ENCODE measurements at places on chromosomes 3 and 15.

GRCh38 chr15:76467136-76467535, 130.6 kb downstream of the ISL2 start:
- DNase-seq: no peak

DNA sequence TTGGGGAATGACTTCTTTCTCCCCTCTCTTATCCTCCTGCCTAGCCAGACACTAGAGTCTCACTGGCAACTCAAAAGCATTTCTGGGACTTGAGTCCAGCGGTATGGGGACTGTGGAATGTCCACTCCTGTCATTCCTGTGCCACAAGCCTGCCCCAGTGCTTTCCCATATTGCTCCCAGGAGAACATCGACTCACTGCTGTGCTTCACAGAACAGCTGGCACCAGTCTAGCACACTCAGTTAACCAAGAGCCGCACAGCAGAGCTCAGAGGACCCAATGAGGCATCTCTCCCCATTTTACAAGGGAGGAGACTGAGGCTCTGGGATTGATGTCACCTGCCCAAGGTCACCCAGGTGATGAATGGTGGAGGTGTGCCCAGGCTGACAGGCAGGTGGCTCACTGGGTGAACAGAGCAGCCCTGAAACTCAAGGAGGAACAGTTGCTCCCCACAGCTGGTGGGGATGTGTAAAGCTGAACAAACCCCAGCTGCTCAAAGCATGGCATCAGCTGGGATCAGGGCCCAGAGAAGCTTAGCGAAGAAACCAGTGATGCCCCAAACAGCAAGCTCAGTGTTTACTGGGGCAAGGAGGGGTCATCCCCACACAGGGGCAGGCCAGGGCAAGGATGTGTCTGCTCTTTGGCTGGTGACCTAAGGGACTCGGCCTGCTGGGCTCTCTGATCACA, 35.4 kb upstream of the DUSP7 start:
- no peak for DNase-seq

GRCh38 chr3:39869890-39870289, 60.5 kb downstream of the MYRIP start:
- DNase-seq: no peak

GRCh38 chr3:64568895-64569517, 118.8 kb downstream of the ADAMTS9 start:
- DNase-seq: no peak

- no peak for DNase-seq
Observed at GRCh38 chr3:121724130-121724529, 25.4 kb downstream of the GOLGB1 start.

- DNase-seq: no peak
Observed at GRCh38 chr3:113741086-113741485, 5.0 kb downstream of the NAA50 start.

DNA sequence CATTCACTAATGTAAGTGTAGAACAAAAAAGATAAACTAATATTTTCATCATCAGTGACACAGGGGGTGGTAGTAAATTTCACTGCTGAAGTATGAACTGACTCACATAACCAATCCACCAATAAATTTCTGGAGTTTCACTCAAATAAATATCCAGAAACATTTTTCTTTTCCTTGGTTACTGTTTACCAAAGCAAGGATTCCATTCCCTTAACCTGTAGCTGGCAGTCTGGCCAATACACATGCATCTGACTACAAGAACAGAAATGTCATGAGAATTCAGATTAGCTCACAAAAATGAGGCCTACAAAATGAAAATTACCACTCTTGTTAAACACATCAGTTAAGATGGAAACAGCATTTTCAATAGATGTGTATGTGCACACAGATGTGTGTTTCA, 80.3 kb downstream of the STAG1 start:
- no peak for DNase-seq

DNA sequence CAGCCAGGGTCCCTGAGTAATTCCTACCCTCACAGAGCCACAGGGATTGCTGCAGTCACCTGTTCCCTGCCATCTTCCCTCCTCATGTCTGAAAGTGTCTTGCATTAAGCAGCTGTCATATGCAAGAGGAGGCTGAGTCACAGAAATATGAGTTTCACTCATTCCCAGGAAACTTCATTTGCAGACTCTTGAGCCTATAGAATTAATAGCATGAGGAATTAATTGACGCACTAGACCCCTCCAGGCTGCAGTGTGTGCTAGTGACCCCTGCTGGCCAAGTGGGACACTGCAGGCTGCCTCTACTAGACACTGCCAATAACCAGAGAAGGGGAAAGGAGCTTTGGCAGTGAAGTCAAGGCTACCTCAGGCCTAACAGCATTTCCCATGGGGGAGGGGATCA, 50.6 kb upstream of the SLC6A1 start:
- peak; percentile 5 for DNase-seq

DNA sequence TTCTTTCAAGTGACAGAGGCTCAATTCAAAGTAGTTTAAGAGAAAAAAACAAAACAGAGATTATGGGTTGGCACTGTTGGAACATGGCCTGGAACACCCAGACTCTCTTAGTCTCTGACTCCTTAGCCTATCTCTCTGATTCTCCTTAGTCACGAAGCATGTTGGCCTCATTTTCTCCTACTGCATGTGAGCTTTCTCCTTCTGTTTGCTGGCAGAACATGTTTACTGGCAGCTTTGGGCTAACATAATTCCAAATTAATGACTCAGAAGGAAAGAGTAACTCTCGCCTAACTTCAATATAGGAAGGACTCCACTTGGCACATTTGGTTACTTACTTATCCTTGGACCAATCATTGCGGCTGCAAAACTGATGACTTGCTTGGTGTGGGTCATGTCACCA, 21.7 kb upstream of the CCDC39 start:
- no peak for DNase-seq

DNA sequence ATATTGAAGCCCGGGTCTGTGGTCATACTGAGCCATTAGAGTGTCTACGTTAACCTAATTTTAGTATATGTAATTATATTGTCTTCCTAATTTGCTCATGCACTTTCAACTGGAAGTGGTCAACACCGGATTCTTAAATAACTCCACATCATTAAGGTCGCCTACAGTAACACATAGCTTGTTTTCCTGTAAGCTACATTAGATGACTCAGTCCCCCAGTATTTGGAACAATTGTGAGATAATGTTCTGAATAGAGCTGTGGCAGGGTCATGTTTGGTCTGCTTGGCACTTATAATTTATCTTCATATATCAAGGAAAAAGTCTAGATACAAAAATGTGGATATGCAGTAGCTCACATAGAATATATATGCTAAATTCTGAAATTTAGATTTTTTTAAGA, 486.2 kb downstream of the IGSF11 start:
- no peak for DNase-seq

- DNase-seq: no peak
Observed at GRCh38 chr3:56799251-56799882, 2.4 kb downstream of the ARHGEF3 start.

DNA sequence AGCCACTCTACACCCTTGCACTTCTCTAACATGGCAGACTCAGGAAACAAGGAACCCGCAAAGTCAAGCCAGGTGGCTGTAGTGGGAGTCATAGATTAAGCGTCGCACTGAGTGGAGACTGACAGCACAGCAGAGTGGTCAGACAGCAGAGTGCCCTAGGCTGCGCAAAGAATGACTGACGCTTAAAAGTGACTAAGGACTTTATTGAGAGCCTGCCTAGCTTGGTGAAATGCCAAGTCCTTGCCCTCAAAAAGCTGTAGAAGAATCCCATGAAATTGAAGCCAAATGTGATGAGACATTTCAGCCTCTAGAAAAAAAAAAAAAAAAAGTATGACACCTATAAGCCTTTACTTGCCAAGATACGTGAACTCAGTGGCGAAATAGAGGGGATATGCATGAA, 30.2 kb downstream of the NCEH1 start:
- no peak for DNase-seq

- no peak for DNase-seq
Observed at GRCh38 chr3:149660462-149660861, 2.6 kb upstream of the WWTR1 start.

DNA sequence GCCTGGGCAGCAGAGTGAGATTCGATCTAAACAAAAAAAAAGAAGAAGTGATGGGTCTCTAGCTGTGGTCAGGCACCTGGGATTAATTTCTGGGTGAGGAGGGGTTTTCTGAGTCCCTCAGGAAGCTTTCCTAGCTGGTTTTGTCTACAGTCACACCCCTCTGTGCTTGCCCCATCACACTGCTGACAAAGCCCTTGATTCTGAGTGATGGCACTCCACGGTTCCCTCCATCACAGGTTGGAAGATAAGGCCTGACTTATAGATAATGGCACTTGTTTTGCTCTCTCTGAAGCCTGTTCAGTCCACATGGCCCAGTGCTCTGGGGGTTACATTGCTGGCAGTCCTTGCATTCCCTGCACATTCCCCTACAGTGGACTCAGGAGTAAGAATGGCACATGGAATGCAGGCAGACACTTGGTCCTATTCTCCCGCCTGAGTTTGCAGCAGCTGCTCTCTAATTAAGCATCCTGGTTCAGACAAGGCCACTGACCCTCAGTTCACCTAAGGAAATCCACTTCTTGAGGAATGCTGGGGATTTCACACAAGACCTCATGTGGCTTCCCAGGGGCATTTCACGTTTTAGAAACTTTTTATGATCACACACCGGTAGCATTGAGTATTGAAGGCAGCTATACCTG, 81.0 kb upstream of the NMNAT3 start:
- DNase-seq: no peak

GRCh38 chr3:36444909-36445308, 64.6 kb downstream of the STAC start:
- DNase-seq: no peak

DNA sequence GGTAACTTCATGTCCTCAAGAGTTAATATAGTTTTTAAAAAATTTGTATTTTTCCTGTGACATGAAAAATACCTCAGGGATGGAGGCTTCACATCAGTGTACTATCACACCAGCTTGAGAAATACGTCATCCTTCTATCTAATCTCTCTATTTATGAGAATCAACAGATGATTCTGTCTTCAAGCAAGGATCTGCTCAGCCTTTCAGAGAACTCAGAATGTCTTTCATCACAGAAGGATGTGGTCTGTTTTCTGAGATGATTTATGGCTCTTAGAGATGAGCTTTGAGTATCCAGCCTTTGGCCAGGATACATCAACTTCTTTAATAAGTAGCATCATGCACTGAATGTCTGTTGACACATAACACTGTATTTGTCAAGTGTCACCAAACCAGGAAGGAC, 193.9 kb downstream of the DTWD1 start:
- no peak for DNase-seq

DNA sequence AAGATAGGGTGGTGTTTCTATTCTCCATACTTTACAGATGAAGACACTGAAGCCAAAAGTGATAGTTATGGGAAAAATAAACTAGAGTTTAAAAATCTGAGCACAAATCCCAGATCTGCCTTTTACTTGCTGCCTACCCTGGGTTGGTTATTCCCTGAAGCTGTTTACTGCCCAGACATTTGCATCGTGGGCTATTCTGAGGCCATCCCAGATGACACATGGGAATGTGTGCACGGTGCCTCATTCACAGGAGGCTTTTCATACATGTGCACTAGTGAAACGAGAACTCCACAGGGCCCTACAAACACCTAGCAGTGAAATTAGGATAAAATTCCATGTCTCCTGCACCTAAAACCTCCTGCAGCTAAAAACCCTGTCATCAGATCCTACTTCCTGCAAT, 17.5 kb downstream of the MYO5C start:
- DNase-seq: no peak

- DNase-seq: no peak
Observed at GRCh38 chr3:161401389-161401788, 30.1 kb upstream of the SPTSSB start.

DNA sequence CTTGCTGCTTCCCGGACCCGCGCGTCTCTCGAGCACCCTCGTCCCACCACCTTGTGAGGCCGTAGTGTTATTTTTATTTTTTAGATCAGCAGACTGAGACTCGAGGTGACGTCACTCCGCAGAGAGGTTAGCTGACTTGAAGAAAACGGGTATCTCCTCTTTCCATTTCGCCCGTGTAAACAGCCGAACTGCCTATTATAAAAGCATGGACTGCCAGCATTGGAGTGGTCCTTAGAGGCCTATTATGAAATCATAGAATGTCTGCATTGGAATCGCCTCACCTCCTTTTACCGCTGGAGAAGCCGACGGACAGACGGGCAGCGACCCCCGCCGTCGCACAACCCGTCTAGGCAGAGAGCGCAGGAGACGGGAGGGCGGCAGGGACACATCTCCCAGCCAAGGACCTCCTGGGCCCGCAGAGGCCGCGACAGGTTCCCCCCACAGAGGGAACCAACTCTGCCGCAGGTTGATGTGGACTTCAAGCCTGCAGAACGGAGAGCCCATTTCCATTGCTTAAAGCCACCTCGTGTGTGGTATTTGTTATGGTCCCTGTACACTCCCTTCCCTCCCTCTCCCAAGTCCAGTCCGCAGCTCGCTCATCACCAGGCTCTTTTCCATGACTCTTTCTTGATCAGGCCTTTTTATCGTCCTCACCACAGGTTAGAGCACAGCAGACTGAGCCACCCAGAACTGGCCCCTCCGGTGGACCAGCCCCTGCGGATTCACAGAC, 540 bp upstream of the PPP1R2 start:
- no peak for DNase-seq

GRCh38 chr15:99431661-99432091, 134.1 kb upstream of the MEF2A start:
- no peak for DNase-seq

DNA sequence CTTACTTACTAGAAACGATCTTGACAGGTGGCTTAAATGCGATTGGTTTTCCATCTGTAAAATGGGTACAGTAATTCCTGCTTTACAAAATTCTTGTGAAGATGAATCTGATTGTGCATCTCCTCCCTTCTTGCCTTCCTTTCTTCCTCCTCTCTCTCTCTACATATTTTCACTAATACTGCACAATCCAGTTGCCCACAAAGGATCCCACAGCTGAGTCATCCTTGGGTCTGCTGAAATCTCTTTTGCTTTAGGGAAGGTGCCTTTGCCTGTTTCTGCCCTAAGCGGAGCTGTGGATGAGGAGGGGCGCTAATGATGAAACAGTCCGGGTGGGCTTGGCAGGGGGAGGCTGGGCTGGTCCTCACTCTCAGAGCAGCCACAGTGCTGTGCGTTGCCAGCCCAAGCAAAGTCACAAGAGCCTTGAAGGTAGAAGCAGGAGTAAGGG, 46.1 kb downstream of the AMOTL2 start:
- no peak for DNase-seq

DNA sequence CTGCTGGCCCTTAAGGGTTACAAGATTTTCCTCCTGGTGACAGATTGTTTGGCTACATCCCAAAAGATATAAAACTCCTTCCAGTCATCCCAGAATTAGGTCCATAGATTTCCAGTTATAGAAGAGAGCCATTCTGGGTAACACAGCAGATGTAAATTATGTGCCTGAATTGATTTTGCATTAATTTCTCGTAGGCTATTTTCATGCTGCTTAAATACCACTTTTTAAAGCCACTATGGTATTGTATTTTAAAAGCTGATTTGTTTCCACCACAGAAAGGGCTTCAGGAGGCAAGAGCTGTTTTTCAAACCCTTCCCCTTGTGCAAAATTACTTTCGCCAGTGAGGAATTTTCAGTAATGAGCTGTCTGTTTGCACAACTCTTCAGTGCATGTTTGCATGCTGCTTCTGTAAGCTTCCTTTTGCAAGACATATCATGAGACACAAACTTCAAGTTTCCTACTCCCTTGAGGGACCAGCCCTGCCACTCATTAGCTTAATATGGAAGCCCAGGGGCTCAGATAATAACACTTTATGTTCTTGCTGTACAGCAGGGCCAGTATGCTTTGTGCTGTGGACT, 105.4 kb upstream of the TNIK start:
- DNase-seq: no peak

Measured in stimulated activated CD4-positive, alpha-beta T cell treated with anti-CD3 and anti-CD28 coated beads, Interleukin-1b, Interleukin-23, amount 100 ng/mL, for 24 hours (primary cell).